ENCODE measurements at places on chromosomes 6 and 20.
A peak's percentile ranks its signal among the peaks of the same experiment; 100 is the strongest.

DNA sequence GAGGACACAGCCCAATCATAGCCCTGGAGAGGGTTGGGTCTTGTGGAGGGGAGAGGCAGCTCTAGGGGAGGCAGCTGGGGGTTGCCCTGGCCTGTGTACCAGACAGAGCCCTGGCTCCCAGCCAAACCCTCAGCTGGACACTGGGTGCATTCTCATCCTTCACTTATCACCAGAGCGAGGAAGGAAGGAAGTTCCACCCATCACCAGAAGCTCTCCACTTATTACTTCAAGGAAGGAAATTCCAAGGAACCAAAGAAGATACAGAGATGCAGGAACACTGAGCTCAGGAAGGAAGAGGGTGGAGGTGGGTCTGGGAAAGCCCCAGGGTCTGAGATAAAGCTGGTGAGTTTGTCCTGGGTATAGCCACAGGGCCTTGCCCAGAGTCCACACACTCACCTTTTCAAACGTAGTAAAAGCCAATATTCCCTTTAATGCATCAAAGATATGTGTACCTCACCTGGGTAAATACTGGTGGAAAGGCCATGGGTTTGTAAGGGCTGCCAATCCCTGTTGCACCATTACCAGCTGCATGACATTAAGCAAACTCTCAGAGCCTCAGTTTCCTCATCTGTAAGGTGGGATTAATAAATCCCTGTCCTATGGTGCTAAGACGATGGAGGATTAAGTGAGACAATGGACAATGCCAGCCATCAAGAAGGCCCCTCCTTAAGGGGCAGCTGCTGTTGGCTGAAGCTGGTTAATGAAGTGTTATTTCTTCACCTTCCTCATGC is 109.7 kb upstream of the NAA20 start:
- no peak for DNase-seq

- DNase-seq, result no peak
Observed at GRCh38 chr6:128417698-128418097, 102.7 kb downstream of the PTPRK start.

GRCh38 chr6:141248021-141248799 is 884.5 kb upstream of the GJE1 start:
- DNase-seq, result no peak

- no peak for DNase-seq
Observed at GRCh38 chr6:125182237-125183008, 28.9 kb downstream of the TPD52L1 start.

GRCh38 chr20:48288930-48289507 is 503.7 kb upstream of the SULF2 start:
- DNase-seq, result no peak

GRCh38 chr20:62791301-62792181 is 4.7 kb upstream of the MRGBP start:
- peak; percentile 70 for DNase-seq

GRCh38 chr20:3250091-3250504 is 11.1 kb upstream of the SLC4A11 start:
- no peak for DNase-seq

DNA sequence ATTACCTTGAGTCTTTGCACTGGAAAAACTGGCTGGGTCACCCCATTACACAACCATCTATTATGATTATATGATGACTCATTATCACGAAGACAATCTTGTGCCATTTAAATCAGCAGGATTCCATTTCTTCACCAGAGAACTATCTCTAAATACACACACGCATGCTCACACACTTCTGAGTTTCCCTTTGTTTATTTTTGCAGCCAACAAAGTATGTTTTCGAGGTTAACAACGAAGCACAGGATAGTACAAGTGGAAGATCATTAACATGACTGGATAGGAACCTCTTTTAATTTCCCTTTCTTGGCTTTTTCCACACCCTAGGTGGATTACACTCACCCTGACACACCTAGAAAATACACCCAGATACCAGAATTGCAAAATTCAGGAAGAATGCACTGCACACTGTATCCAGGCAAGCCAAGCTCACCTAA is 18.9 kb downstream of the PERP start:
- DNase-seq, result peak; percentile 69

DNA sequence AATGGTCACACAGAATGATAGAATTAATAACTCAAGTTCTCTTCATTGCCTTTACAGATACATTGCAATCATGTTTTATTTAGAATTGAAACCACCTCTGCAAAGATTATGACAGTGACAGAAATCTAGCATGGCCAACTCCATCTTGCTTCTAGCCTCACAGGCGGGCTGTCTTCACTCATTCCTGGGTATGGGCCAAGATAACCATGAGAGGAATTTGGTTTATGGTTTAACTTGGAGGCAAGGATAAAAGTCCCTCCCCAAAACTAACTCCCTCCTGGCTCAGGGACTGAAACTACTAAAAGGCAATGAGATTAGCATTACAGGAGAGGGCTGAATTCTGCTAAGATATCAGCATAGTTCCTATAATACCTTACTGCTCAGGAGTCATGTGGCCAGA is 95.2 kb upstream of the CST7 start:
- DNase-seq, result no peak

DNA sequence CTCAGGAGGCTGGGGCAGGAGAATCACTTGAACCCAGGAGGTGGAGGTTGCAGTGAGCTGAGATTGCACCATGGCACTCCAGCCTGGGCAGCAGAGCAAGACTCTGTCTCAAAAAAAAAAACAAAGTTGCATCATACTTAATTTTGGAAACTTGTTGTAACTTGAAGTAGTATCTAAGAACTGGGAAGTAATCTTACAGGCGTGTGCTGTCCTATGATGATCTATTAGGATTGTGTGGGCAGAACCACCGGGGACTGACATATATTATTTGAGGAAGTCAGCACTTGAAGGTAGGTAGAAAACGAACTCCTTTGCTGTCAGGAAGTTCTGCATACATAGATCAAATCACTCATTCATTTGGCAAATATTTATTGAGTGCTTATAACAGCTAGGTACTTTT is 188.5 kb downstream of the ZNF217 start:
- DNase-seq, result no peak

- no peak for DNase-seq
Observed at GRCh38 chr6:125789167-125789566, 1.6 kb upstream of the NCOA7 start.

DNA sequence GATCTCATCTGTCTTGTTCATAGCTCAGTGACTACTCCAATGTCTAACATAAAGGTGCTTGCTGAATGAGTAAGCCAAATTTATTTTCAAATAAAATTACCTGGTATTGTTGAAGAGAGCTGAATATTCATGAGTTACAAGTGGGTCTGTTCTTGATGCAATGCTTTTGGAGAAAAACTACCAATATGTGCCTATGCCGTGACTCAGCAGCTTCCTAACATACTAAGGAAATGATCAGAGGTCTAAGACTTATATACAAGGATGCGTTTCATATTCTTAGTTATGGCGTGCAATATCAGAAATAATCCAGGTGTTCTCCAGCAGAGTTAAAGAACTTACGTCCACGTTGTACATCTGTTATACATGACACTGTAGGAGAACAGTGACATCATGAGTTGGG is 5.1 kb downstream of the FAM120B start:
- DNase-seq, result no peak

DNA sequence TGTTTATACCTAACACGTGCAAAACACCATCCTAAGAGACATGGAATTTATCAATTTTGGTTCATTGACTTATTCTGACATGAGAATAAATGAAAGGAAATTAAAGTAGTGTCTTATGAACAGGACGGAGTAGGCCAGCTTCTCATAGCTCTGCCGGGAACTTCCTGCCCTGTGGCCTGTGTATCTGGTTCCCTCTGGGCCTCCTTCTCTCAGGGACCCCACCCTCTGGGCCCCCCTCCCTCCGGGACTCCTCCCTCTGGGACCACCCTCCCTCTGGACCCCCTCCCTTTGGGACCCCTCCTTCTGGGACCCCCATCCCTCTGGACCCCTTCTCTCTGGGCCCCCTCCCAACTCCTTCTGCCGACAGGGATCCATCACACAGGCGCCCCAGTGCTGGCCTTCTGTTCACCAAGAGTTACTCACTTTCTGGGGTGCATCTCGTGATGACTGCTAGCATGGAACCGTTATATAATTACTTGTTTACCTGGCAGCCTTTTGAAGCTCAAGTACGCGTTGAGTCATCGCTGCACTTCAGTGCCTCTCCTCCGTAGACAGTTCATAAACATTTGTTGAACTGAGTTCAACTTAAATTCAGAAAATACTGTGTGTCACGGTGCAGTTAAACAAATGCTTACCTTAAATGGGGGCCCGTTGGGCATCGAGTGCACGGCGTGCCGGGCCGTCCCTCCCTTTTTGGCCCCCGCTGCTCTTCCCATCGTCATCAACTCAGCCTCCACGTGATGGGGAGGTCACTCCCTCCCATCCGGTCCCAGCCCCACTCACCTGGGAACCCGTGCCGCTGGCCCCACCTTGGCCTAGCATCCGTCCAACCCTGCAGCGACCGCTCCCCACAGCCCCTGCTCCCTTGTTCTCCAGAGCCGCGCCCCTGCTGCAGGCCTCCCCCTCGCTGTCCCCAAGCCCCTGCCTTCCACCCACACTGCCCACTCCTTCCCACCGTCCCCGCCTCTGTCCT is 8.1 kb downstream of the CCR6 start:
- no peak for DNase-seq

DNA sequence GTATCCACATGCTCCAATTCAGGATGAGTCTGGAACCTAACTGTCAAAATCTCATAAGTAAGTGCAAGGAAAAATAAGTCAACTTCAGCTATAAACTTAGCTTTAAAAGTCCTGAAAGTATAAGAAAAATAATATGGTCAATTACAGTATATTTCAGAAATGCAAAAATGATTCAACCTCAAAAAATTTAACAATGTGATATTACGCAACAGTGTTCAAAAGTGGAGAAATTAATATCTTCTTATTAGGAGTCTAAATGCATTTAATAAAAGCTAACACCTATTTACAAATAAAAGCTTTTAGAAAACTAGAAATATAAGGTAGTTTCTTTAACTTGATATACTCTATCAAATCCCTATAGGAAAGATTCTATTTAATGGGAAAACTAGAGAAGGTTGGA is 111.2 kb upstream of the OPRM1 start:
- no peak for DNase-seq

GRCh38 chr20:3739926-3740451 is 7.5 kb downstream of the HSPA12B start:
- no peak for DNase-seq

DNA sequence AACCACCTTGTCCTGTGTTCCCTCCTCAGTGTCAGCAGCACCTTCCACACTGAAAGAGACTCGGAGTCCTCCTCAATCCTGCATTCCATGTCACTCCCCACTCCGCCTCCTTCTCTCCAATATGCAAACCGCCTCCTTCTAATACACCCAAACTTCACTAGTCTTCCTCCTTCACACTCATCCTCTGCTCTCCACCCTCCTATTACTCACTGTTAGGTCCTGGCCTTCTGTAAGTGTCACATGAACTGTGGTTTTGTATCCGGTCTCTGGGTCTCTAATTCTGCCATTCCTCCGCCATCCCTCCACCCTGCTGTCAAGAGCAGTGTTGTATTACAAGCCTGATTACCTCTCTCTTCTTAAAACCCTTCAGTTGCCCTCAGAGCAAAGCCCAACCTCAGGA is 200.5 kb upstream of the CDYL start:
- DNase-seq, result no peak

GRCh38 chr6:133764008-133764753 is 124.7 kb upstream of the TCF21 start:
- DNase-seq, result peak; percentile 38

DNA sequence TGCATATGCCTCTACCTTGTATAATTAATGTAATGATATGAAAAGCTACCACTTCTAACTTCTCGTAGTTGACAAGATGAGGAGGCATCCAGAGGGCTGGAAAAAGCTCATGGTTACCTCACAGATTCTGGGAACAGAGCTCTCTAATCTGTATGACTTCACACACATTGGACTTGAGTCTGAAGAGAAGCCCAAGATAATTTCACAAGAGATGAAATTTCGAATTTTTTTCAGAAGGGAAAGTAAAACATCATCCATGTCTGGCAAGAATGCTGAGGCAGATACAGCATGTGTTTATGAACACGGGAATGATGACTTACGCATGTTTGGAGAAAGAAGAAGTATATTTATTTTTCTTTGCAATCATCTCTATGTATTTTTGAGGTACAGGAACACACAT is 141.8 kb upstream of the TENT5A start:
- DNase-seq, result peak; percentile 38

DNA sequence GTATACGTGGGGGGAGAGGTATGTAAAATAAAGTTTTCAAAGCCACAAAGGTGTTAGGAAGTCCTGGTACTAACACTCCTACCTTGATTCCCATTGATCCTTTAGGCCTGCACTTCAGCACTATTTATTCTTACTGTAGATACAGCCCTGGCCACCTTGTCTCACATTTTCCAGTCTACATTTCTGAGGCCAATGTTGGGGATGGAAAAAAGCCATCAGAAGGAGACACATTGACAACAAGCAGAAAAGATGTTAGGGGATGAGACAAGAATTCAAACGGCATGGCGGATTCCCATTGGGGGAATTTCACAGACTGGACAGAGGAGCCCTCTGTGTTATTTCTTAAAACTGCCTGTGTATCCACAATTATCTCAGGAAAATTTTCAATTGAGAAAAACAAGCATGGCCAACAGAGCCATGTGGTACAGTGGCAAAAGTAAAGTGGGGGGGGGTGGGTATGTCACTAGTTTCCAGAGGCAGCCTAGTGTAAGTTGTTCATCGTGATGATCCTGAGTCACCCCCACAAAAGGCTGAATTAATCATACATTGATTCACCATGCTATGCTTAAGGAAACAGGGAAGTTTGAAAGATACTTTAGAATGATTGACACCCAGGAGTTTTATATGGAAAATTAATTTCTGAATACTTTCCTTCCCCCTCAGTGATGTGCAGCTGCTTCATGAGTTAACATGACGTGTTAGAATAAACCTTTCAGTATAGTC is 40.5 kb downstream of the RREB1 start:
- DNase-seq, result no peak

- no peak for DNase-seq
Observed at GRCh38 chr6:56168596-56168995, 78.8 kb downstream of the COL21A1 start.

GRCh38 chr20:37285664-37286374 is 3.6 kb upstream of the MANBAL start:
- DNase-seq, result no peak

- no peak for DNase-seq
Observed at GRCh38 chr6:44771647-44772415, 384.3 kb downstream of the CDC5L start.

GRCh38 chr6:91087908-91088307 is 501.0 kb upstream of the MAP3K7 start:
- no peak for DNase-seq

DNA sequence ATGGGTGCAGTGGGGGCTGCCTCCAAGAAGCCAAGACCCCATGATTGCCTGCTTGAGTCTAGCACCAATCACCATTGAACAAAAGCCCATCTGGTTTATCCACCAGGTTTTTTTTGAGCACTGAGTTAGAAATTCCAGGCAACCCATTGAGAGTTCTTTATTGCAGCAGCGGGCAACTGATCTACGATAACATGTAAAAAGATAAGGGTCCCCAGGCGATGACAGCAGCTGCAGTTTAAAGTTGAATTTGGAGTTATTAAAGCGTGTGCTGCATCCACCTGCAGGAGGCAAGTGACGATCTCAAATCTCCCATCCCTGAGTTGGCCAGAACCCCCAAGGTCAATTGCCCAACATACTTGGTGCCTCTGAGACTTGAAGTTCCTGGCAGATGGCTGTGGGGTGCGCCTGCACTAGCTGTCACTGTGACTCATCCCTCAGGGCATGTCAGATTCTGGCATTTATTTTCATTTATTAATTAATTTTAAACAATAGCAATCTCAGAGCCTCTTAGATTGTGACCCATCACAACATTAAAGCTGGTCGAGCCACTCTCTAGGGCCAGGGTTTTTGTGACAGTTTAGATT is 290.4 kb upstream of the SULF2 start:
- DNase-seq, result no peak

Measured in AG09319 (cell line).